ENCODE measurements at places on chromosomes 1 and 21. TPM values are rescaled to one million over a fixed set of nuclear protein-coding genes. Genes with fewer than 3 reads are reported as not detected.

DIRAS3 gene
- total RNA-seq = 56.0 TPM

CYP4A11 gene
- not detected for total RNA-seq

MYBPHL gene
- not detected for total RNA-seq

S100A7A gene
- total RNA-seq = not detected

VWA1 gene
- total RNA-seq = 44.9 TPM

PSMG1 gene
- 16.2 TPM for total RNA-seq

HPDL gene
- 1.3 TPM for total RNA-seq

TNFSF18 gene
- total RNA-seq = not detected

PTPN7 gene
- total RNA-seq = 0.63 TPM

GPR37L1 gene
- not detected for total RNA-seq

TCHH gene
- total RNA-seq = 0.08 TPM

PMF1 gene
- total RNA-seq = 51.5 TPM

AMPD1 gene
- total RNA-seq = not detected

IQCC gene
- 2.5 TPM for total RNA-seq

C1orf94 gene
- not detected for total RNA-seq

Data from ovary (tissue), 10 donors.